ENCODE measurements at places on chromosomes 1 and 21.

DNA sequence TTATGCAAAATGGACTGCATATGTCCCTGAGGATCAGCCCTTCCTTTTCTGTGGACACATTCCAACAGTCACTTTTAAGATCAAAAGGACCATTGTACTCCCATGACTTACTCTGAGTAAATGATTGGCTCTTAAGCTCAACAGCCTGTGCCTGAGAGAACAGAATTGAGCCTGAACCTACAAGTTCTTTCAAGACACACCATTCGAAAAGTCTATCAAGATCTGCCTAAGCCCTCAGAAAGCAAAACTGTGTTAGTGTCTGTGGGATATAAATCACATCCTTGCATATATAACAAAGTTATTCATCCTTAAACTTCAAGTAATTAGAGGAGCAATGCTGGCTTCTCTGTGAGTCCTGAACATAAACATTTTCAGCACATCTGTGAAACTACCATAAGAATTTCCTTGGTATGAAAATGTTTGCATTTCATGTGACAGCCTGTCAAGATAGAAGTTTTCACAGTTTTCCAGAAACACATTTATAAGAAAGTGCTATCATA lies 41.6 kb downstream of the PCNX2 start:
- DNase-seq = peak; percentile 88

DNA sequence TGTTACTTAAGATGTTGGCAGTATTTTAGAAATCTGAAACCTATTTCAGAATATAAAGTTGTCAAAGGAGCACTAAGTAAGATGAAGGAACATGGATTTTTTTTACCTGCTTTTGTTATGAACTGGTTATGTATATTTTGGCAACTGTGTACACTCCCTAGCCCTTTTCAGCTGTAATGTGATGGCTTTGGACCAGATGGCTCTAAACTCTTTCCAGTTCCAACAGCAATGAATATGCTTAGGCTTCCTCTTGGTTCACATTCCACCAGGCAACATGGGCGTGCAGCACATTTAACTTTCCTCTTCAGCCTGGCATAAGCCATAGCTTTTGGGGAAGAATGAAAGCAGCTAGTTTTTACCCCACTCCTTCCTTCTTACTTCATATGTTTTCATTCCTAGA lies 95.6 kb upstream of the ADAMTS5 start:
- no peak for DNase-seq

- no peak for DNase-seq
These were observed 4.2 kb downstream of the ADCY10 start for GRCh38 chr1:167909691-167910180.

- DNase-seq = no peak
These were observed 8.3 kb upstream of the SLC2A1 start for GRCh38 chr1:42966688-42967612.

DNA sequence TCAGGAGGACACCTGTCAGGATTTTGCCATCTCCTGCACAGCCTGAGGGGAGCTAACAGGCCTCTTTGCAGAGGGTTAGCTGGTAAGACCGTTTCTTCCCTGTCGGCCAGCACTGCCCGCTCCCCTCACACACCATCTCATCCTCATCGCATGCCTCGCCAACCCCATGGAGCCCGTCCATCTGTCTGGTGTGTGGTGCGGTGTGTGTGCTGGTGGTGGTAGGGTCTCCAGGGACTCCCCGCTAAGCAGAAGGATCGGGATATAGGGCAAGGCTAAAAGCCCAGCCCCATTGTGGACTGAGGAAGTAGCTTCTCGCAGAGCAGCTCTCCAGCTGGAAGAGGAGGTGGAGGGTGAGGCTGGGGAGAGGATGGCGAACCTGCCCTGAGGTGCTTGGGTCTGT lies 6.8 kb upstream of the SFN start:
- no peak for DNase-seq

DNA sequence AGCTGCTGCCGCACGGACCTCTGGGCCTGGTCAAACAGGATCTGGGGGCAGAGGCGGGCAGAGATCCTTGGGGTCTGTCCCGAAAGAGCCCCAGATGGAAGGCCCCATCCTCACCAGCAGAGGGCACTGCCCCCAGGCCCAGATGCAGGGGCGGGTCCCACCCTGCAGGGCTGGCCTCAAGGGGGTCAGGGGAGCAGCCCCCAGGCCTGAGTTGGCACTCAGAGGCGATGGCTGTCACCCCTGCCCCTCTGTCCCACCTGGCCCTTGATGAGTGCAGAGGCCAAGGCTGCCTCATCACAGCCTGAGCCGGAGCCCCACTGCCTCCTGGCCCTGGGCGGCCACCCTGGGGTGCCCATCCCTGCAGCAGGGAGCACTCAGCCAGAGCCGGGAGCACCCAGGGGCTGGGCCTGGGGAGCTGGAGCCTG lies 5.7 kb downstream of the ACAP3 start:
- DNase-seq = no peak

- no peak for DNase-seq
These were observed 3.6 kb downstream of the C1orf174 start for GRCh38 chr1:3896396-3897000.

DNA sequence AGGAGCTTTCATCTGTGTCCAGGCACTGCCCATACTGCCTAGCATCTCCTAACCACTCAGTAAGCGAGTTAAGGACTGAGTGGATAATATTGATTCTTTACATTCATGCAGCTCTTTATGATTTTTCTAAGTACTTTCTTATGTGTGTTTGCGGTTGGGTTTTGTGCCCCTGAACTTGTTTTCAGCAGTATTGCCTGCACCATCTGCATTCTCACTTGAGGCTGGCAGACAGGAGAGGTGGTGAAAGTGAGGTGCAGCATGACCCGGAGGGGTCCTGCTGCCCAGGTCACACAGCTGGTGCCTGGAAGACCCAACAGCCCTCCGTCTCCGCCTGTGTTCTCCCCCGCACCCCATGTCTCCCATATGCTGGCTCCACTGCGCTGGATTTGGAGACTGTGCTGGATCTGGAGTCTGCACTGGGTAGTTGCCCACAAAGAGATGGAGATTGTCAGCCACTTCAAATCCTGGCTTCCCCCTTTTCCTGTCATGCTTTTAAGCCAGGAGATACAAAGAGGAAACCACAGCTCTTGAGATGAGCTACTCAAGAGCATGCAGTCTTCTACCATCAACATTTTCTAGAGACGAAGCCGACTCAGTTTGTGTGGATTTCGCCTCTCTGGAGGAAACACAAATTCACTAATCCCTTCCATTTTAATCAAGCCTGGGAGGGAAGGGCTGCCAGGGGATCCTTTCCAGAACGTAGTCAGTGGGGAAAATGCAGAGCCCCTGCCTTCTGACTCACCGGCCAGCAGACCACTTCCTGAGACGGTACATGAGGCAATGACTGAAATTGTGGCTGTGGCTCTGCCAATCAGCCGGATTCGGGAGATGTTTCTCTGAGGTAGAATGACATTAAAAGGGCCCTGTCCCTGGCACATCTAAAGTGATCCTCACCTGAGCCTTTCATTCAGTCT lies 71.7 kb upstream of the ANGPTL1 start:
- DNase-seq = no peak

GRCh38 chr1:238953448-238954010 lies 432.8 kb upstream of the CHRM3 start:
- no peak for DNase-seq

DNA sequence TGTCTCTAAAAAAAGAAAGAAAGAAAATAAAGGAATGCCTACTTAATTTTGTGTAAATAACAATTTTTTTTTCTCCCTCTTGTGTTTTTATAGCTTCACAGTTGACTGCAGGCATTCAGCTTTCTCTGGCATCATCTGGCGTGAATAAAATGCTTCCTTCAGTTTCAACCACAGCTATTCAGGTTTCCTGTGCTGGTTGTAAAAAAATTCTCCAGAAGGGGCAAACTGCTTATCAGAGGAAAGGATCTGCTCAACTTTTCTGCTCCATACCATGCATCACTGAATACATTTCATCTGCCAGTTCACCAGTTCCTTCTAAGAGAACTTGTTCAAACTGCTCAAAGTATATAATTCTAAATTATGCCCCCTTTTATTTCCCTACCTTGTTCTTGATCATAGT lies 18.0 kb downstream of the ZMYM1 start:
- no peak for DNase-seq

DNA sequence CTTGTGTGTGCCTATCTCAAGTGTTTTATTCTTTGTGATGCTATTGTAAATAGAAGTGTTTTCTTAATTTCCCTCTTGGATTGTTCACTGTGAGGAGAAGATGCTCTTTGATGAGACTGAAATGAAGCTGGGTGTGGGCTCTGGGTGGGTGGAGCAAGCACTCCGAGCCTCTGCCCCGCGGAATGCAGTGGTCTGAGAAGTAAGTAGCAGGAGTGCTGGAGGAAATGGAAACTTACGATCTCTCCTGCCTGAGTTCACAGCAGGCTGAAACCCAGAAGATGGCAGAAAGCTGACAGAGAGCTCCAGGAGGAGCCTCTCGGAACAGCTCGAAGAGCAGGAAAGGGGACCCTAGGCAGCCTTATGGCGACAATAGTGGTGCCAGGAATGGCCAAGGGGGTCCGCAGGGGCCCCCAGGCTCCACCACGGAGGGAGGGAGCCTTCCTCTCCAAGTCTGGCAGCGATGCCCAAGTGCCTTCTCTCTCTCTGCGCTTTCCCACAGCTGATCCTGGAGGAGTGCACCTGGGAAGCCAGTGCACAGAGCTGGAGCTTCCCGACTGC lies 126.8 kb upstream of the COL6A1 start:
- DNase-seq = no peak

DNA sequence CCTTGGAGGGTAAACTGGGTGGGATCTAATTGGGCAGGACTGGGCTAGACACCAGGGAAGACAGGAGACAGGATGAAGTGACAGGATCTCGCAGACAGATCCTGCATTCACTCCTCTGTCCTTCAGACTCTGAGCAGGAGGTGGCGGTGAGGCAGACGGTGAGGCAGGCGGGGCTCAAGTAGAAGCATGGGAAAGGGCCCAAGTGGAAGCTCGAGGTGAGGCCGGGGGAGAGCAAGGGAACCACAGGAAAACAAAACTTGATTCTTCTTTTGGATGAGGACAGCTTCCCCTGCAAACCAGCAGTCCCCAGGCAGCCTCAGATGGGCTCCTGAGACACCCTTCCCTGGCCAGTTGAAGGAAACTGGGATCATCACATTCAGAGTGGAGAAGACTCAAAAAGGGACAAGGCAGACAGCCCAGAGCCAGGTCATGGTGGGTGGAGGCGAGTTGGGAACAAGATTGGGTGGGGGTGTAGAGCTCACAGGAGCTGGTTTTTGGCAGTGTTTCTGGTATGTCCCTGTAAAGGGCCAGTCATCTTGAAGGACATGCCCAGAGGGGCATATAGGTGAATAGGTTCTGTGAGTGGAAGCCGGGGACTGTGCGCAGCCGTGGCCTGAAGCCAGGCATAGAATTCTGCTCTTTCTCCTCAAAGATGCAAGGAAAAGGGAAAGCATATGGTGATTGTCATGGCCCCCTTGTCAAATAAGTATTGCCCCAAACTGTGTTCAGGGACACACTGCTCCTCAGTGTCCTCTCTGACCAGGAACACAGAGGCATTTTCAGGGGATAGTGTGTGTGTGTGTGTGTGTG lies 18.0 kb downstream of the INKA2 start:
- no peak for DNase-seq

DNA sequence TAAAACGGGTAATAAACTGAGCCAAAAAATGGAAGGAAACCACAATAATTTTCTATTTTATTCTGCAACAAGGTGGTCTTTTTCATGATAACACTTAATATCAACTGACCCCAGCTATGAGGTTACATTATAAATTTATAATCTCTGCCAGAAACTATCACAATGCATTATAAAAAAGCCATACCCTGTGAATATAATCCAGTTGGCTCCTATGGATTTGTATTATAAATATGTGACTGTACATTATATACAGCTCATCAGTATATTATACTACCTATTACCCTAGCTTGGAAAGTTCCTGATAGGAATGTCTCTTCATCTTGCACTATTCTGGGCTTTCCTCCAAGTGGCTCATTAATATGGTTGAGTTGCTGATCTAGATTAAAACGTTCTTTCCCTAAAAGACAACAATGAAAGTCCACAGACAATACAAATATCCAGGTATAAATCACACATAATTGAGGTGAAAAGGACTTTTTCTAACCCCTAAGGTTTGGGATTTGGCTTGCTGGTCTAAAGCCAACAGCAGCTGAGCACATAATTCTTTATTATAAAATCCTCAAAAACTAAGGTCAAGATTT lies 487.7 kb downstream of the TTLL7 start:
- no peak for DNase-seq

GRCh38 chr1:236837897-236838296 lies 42.8 kb downstream of the MTR start:
- no peak for DNase-seq

DNA sequence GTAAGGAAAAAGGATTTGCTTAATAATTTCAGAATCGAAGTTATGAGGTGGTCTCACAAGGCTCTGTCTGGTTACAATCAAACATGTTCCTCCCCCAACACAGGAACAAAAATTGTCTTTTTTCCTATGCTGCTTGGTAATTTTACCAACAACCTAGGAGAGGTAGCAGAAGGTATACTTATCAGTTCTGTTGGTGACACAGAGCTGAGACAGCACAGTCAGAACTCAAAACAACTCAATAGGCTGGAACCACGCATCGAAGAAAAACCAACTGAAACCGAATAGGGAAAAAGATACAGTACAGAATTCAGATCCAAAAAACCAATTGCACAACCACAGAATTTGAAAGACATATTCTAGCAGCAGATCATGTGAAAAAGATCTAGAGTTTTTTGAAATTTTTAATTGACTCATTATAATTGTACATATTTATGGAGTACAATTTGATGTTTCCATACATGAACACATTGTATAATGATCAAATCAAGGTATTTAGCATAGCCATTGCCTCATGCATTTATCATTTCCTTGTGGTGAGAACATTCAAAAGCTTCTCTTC lies 3.8 kb downstream of the G0S2 start:
- no peak for DNase-seq

GRCh38 chr1:39236971-39237370 lies 32.5 kb downstream of the MACF1 start:
- no peak for DNase-seq

DNA sequence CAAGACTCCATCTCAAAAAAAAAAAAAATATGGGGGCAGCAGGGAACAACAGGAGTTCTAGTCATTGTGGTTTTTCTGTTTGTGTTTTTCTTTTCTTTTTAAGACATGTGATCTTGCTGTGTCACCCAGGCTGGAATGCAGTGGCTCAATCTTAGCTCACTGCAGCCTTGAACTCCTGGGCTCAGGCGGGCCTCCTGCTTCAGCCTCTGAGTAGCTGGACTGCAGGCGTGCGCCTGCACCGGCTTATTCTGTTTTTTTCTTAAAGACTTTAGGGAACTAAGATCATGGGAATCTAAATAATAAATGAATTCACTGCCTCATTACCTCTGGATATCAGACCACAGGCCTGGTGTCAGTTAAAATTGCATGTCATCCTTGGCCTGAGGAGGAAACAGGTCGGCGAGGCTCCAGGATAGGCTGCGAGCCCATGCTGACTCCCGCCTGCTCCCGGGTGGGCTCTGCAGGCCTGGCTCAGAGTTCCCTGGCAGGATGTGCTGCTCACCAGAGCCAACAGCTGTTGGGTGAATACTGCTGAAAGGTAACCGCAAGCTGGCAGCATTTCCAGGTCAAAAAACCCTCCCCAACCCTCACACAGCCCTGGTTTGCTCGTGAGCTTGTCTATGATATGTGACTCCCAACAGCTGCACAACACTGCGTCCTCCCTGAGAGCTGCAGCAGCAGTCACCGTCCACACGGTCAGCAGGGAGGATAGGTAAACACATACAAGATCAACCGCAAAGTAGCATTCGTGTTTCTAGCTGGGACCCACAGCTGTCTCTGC lies 58.1 kb downstream of the SCCPDH start:
- peak; percentile 19 for DNase-seq

All from brain (organoid and tissue), 16 donors.